Activated T-helper 2 cell treated with anti-CD3 and anti-CD28 coated beads, Interferon-gamma antibody, Interleukin-2, Interleukin-4, amounts not matched to agents 10 μg/mL and 5 μg/mL and 100 μg/mL, durations not matched to agents 14 hours and 24 hours and 36 hours (primary cell): ENCODE measurements at places on chromosomes 6 and 20.
A peak's percentile ranks its signal among the peaks of the same experiment; 100 is the strongest.

DNA sequence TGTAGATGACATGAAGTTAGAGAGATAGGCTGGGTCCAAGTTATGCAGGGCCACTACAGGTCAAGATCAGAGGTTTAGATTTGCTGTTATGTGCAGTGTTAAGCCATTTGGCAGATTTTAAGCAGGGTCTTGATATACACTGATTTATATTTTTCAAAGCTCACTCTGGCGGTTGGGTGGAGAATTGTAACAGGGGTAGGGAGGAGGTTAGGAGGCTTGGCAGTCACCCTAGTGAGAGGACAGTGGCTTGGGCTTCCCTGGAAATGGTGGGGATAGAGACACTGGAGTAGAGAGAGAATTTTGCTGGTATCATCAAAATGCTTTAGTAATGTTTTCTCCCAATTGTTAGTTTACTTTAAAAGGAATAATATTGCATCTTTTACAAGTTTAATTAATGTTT, 149.5 kb upstream of the SUPT3H start:
- DNase-seq, result no peak

- DNase-seq, result no peak
Observed at GRCh38 chr6:115969207-115969929, 91.3 kb downstream of the FRK start.

DNA sequence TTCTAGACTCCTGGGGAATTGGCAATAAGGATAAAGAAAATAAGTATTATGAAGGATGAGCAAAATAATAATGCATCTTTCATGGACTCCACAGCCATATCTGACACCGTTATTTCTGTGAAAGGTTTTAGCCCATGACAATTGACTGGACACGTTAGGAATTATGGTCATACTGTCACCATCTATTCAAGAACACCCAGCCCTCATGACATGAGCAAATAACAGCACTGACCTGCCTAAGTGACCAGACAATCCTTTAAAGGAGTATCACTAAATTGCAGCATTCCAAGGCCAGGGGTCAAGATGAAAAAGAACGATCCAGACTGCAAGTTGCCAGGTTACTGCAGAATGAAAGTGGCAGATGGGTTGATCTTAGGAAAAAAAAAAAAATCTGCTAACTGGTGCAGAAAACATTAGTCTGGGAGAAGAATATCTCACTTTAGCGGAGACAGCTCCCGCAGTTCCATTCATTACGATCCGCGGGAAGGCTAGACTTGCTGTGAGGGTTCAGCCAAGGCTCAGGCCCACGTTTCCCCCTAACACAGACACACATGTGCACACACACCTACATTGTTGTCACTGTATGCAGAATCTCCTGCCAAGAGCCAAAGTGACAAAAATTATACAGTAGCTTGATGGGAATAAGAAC, 237.7 kb upstream of the AGPAT4 start:
- no peak for DNase-seq

DNA sequence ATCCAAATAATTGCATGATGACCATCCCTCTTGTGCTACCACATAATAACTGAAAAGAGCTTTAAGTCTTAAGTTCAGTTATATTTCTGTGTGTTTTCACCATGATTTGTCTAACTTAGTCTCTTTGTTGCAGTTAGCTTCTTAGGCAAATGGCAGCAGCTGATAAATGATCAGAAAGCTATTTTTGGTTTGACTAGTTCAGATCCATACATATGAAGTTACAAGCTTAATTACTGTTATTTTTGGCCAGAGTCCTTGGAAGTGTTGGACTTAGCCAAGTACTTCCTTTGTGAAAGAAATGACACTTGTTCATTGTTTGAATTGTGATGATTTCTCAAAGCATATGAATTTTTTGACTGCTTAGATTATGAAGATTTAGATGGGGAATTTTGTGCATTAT, 54.2 kb downstream of the HIVEP1 start:
- DNase-seq, result no peak

DNA sequence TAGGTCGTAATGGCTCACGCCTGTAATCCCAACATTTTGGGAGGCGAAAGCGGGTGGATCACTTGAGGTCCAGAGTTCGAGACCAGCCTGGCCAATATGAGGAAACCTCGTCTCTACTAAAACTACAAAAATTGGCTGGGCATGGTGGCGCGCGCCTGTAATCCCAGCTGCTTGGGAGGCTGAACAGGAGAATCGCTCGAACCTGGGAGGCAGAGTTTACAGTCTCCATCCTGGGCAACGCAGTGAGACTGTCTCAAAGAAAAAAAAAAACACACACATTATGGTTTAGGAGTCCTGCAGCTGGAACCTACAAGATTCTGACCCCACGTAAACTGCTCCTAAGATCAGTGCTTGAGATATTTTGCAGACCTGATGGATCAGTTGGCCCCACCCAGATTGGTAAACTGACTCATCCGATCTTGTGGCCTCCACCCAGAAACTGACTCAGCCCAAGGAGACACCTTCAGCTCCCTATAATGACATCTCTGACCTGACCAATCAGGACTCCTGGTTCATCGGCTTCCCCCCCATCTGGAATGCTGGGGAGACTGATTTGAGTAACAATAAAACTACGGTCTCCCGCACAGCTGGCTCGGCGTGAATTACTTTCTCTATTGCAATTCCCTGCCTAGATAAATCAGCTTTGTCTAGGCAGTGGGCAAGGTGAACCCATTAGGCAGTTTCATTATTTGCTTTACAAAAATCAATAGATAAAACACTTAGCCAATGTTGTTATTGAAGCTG, 96.2 kb upstream of the BTN3A2 start:
- DNase-seq, result peak; percentile 26

DNA sequence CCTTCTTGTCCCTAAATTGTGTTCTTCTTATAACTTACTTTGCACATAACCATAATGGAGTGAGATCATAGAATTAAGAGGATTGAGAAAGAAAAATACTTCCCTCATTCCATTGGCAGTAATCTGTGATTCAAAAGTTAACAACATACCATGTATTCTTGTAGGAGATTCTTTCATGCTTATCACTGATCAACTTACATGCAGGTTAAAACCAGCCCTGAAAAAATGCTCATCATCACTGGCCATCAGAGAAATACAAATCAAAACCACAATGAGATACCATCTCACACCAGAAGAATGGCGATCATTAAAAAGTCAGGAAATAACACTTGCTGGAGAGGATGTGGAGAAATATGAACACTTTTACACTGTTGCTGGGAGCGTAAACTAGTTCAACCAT, 36.5 kb upstream of the GFRAL start:
- DNase-seq, result no peak

DNA sequence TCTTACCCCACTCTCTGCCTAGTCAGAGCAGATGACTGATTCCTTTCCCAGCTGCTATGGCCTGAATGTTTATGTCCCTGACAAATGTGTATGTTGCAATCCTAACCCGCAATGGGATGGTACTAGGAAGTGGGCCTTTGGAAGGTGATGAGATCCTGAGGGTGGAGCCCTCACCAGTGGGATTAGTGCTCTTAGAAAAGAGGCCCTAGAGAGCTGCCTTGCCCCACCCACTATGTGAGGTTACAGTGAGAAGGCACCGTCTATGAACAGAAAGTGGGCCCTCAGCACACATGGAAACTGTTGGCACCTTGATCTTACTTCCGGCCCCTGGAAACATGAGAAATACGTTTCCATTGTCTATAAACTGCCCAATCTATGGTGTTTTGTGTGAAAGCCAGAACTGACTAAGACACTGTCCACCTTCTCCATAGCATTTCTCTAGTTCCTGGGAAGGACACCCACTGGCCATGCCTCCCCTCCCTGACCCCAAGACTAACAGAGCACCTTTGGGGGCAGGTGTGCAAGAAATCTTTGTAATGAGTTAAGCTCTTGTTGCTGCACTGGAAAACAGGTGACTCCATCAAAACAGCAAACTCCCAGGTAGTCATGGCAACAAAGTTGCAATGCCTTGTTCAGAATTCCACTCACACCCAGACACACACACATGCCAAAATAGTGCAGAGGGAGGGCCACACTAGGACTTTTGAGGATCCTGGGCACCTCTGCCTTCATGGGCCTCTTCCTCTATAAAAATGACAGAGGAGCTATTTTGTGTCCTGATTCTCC, 16.2 kb downstream of the GABRR2 start:
- peak; percentile 51 for DNase-seq

DNA sequence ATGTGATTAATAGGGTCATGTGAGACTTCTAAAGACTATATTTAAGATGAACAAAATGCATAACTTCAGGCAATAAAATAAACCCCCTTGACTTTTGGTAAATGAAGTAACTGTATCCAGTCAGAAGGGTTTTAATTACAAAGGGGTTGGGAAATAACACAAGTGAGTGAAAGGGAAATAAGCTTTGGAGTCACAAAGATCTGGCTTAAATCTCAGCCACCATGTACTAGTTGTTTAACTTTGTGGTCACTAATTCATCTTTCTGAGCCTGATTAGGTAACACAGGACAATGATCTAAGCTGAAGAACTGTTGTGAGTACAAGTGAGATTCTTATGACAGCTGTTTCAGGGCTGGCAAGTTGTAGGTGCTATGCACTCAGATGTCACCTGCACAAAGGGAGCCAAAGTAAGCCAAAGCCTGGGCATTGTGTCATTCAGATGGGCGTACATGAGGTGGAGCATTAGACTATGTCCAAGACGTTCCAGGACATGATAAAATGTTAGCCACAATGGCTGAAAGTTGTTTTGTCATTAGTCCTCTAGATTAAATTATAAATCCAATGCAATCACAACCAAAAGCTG, 13.8 kb downstream of the TOMM34 start:
- no peak for DNase-seq

DNA sequence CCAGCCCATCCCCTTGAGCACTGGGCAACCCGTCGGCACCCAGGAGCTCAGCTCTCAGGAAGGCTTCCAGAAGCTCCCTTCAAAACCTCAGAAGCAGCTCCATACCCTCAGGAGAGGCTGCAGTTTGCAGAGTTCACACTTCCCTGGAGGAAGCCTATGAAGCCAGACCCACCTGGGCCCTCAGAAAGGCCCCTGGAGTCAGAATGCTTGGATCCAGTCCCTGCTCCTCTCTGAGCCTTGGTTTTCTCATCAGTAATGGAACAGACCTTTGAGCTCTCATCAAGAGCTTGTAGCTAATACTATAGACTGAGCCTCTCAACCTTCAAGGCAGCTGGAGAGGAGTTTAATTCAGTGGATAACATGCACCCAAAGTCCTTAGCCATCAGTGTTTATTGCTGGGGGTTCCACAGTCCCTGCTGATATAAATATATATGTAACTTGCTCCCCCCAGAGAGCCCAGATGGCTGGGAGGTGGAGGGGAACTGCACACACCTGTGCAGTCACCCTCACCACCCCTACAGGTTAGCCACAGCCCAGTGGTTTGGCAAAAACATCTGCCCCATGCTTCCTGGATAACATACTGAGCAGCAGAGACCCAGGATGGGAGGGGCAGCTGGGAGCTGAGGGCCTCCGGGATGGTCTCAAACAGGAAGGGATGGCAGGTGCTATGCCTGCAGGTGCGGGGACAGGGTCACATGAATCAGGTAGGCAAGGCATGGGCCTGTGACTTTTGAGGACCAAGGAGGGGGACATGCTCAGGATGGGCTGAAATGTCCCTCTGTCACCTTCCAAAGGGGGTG, 120.1 kb downstream of the SNX5 start:
- no peak for DNase-seq

- DNase-seq, result no peak
Observed at GRCh38 chr20:58401162-58401561, 12.1 kb downstream of the VAPB start.

DNA sequence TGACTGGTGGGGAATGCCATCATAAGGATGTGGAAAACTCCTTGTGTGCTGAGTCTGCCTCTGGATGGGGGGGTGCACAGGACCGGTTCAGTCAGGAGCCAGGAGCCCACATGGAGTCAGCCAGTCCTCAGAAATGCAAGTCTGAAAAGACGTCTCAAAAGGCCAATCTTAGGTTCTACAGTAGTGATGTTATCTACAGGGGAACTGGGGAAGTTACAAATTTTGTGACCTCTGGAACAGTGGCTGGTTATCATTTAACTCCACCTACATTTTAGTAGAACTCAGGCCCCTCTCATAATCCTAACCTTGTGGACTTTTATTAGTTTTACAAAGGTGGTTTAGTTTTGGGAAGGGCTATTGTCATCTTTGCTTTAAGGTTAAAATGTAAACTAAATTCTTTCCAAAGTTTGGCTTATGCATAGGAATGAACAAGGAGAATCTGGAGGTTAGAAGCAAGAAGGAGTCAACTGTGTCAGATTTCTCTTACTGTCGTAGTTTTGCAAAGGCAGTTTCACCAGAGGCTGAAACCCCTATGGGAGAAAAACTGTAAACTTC, 13.7 kb upstream of the TBC1D22B start:
- DNase-seq, result no peak

- DNase-seq, result no peak
Observed at GRCh38 chr6:75143191-75143590, 62.7 kb downstream of the COL12A1 start.

- DNase-seq, result no peak
Observed at GRCh38 chr20:25005220-25005619, 12.7 kb upstream of the APMAP start.

- DNase-seq, result no peak
Observed at GRCh38 chr6:146670161-146670560, 71.4 kb downstream of the ADGB start.

DNA sequence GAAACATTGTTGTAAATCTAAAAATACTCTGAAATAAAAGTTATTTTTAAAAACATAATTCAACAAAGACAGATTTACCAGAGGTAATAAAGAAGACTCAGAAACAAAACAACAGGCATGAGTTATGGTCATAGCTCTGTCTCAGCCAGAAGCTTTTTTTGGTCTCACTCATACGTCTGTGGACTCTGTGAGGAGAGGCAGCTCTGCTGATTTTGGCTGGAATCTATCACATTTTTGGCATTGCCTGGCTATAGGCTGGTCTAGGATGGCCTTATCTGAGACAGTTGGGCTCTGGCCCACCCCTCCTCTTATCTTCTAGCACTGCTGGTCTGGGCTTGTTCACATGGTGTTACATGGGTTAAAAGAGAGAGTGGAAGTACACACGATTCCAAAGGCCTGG, 514.0 kb upstream of the BTBD3 start:
- DNase-seq, result no peak

GRCh38 chr6:74167511-74167910, 471.5 kb downstream of the CD109 start:
- no peak for DNase-seq

DNA sequence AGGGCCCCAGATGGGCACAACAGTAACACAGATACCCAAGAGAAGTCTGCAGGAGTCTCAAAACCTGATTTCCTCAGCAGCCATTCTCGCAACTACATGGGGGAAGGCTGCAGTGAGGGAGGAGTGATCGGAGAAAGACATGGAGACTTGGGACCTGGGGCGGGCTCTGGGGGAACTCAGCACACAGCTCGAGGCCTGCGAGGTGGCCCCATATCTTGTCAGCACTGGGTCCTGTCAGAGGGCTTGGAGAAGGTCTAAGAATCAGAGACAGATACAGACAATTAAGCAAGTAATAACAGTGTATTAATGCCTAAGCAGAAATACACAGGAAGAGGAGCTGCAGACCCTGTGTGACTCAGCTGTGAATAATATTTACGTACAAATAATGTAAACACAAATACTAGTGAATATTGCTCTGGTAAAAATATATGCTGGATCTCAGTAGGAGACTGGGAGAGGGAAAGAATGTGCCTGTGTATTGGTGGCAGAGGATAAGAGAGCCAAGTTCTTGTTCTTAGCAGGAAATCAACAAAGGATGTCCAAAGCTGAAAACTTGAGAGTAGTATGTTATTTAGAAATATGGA, 336.2 kb downstream of the ZFAND3 start:
- no peak for DNase-seq
